ENCODE measurements at places on chromosomes 12 and 14. TPM values are rescaled to one million over a fixed set of nuclear protein-coding genes. Genes with fewer than 3 reads are reported as not detected.

- no peak for DNase-seq
These were observed 184.3 kb upstream of the USP15 start for GRCh38 chr12:62075870-62076269.

DNA sequence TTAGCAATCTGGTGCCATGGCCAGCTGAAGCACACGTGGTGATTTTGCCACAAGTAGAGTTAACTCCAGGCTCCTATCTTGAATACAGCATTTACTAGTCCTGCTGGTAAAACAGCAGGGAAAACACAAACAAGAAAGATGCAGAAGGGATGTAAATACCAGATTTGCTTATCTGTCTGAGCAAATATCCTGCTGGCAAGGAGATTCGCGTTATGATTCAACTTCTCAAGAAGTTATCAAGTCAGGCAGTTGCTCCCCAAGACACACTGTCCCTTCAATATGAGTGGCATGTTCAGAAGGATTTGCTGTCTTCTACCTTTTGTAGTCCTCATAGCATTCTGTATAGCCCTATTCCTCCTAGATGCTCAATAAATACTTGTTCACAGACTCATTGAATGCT, 171.2 kb upstream of the EGLN3 start:
- peak; percentile 25 for DNase-seq

- DNase-seq = peak; percentile 21
These were observed 925 bp downstream of the DICER1 start for GRCh38 chr14:95156161-95157047.

GRCh38 chr14:89399594-89400068, 17.4 kb downstream of the FOXN3 start:
- peak; percentile 97 for DNase-seq

The GPHB5 gene
- not detected for total RNA-seq

The RNF212B gene
- not detected for total RNA-seq

Measured in umbilical cord (tissue), 2 donors.